NCI-H774 (cell line): ENCODE measurements at places on chromosomes 4 and X.

GRCh38 chrX:44392767-44393166 lies 49.3 kb upstream of the EFHC2 start:
- no peak for DNase-seq

GRCh38 chrX:88439935-88440334 lies 307.1 kb upstream of the CPXCR1 start:
- no peak for DNase-seq

DNA sequence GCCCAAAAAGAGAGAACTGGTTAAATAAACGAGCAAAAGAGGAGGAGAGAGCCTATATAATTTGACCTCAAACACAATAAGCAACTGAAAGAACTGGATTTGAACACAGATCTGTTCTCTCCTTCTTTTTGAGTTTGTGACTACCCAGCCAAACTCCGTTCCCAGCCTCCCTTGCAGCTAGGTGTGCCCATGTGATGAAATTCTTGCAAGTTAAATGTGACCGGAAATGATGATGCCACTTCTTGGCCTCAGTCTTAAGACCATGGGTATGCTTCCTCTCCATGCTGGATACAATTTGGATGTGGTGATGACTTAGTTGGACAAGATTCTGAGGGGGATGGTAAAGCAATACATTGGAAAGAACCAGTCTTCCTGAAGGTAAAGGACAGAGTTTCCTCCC lies 204.1 kb downstream of the PTTG2 start:
- no peak for DNase-seq

DNA sequence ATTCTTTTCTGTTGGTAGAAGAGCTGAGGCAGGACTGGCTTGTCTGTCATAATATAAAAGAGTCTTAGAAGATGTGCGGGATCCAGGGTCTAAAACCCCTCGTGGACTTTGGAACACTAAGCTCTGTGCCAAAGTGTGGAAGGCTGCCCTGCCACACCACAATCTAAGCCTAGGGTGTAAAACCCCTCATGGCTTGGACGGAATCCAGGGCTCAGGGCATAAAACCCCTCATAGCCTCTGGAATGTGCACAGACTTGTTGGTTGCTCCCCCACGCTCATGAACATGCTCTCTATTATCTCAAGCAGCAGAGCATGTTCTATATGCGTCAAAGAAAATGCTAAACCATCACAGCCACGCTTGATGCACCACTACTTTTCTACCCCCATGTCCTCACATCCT lies 483.6 kb downstream of the GABRG1 start:
- no peak for DNase-seq

DNA sequence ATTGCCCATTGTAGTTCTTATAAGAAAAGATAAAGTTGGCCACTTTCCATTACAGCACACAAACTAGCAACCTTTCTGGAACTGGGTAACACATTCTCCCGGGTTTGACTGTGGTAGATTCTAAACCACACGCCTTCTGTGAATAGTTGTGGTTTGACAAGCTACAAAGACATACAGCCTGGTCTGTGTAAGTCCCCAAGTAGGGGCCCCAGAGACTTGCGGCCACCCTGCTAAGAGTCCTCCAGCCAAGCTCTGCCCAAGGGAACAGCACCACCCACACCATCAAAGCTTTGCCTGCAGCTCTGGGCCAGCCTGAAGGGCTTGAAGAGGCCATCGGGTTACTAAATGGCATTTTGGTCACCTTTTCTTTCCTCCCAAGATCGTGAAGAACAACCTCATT lies 203.4 kb downstream of the MAML3 start:
- no peak for DNase-seq
